ENCODE measurements at places on chromosomes 5 and 9.

GRCh38 chr5:141260458-141261237 is 15.5 kb downstream of the PCDHB15 start:
- DNase-seq: no peak

- DNase-seq: no peak
Measured at GRCh38 chr5:52690236-52690768, 97.4 kb upstream of the ITGA1 start.

GRCh38 chr5:82355496-82355895 is 77.3 kb upstream of the RPS23 start:
- DNase-seq: no peak

- DNase-seq: no peak
Measured at GRCh38 chr5:104598285-104598684, 1035.7 kb upstream of the NUDT12 start.

- no peak for DNase-seq
Measured at GRCh38 chr9:124209279-124209678, 48.5 kb upstream of the NEK6 start.

DNA sequence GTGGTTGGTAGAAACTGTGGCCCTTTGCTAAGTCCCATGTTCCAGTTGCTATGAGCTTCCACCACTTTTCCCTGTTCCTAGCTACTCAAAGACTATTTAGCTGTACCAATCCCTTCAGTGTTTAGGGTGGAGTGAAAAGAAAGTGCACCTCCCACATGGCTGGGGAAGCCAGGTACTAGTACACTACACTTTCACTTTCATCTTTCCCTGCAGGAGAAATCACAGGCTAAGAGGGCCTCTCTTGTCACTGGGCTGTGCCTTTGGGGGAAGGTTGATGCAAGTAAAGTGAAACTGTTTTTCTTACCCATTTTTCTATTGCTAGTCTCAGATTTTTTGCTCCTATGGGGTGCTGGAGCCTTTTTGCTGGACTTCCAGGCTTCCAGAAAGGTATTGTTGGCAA is 33.5 kb upstream of the CKS2 start:
- DNase-seq: no peak
